ENCODE measurements at places on chromosomes 12 and 14. TPM values are rescaled to one million over a fixed set of nuclear protein-coding genes. Genes with fewer than 3 reads are reported as not detected.
A peak's percentile ranks its signal among the peaks of the same experiment; 100 is the strongest.

ATF7 gene
- total RNA-seq, result 7.7 TPM

ANKS1B gene
- total RNA-seq, result 36.8 TPM

DNA sequence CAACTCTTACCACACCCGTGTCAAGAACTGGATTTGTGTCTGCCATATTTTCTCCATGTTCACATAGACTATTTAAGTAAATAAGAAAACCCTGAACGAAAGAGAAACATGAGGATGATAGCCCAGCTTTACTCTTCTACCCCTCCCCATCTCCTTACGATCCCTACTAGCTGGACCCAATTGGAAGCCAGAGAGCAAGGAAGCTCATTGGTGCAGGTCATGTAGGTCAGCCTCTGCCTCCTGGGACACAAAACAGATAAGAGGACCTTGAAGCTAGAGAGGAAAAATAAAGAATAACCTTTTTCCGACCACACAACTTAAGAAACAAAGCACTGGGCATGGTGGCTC lies 124.6 kb upstream of the ATF7IP start:
- no peak for DNase-seq

GRCh38 chr12:32089586-32089985 lies 17.1 kb upstream of the BICD1 start:
- peak; percentile 67 for DNase-seq

- peak; percentile 21 for DNase-seq
Observed at GRCh38 chr12:26790645-26790994, 42.4 kb downstream of the ITPR2 start.

GRCh38 chr12:94184995-94185719 lies 36.8 kb downstream of the PLXNC1 start:
- DNase-seq, result no peak

Data from Daoy (cell line).